ENCODE measurements at places on chromosomes 11 and 22.

- DNase-seq, result no peak
These were observed 32.2 kb downstream of the RPL3 start for GRCh38 chr22:39287076-39287725.

GRCh38 chr22:39276440-39277141, 31.8 kb upstream of the PDGFB start:
- no peak for DNase-seq

DNA sequence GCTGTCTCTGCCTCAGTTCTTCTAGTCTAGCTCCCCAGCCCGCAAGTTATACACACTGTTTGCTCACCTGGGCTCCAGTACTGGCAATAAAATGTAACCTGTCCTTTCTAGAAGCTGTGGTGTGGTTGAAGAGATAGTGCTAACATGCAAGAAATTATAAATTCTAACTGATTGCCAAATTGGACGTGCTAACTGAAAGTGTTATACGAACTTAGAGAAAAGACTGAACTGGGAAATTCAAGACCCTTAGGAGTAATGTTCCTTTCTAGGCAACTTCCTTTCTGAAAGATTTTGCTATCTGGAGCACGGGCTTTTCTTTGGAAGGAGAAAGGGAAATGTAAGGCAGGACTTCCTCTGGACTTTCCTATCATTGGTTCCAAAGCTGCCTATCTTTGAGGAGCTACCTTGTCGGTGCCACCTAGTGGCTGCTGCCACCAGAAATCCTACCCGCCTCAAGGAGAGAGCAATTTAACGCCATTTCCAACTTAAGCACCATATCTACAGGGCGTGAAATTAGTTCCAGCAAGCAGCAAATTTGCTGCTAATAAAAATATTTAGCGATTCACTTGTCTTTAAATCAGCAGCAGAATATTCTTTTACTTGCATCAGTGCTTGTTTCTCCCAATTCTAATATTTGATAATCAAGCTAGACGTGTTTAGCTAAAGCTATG, 12.7 kb upstream of the TMEM218 start:
- DNase-seq, result peak; percentile 37

GRCh38 chr22:46295277-46295971, 1.2 kb upstream of the GTSE1 start:
- no peak for DNase-seq

DNA sequence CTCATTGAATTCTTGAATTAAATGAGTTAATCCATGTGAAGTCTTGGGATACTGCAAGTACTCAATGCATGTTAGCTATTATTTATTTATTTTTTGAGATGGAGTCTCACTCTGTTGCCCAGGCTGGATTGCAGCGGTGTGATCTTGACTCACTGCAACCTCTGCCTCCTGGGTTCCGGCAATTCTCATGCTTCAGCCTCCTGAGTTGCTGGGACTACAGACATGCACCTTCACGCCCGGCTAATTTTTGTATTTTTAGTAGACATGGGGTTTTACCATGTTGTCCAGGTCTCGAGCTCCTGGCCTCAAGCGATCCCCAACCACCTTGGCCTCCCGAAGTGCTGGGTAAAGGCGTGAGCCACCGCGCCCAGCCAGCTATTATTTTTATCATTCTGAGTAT, 9.4 kb downstream of the MMP7 start:
- no peak for DNase-seq

DNA sequence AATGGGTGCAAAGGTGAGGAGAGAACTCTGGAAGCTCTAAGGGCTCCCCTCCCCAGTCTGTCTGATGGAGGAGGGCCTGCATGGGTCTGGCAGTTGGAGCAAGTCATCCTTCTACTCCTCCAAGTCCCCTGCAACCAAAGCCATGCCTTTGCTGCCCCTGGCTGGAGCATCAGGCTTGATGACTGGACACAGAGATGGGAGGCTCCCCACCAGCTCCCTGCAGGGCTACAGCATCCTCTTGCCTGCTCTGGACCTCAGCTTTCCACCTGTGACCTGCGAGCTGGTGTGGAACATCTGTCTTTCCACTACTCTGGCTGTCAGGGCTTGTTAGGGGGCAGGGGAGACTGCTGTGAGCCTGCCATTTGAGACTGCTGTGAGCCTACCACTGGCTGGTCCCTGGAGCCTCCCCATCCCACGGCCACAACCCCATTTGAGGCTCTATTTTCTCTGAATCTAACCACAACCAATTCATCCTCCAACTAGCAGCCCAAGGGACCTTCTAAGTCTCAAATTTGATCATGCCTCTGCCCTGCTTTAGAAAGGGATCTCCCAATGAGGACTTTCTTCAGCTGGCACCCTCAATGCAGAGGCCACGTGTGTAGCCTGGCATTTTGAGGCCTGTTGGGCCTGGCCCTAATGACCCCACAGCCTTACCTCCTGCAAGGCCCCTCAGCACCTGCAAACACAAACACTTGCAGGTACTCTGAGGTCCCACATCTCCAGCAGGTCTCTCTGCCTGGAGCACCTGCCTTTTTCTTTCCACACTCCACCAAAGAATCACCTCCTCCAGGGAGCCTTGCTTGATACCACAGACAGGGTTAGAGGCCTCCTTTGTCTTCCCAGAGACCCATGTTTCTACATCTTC, 9.9 kb downstream of the P2RY6 start:
- no peak for DNase-seq

DNA sequence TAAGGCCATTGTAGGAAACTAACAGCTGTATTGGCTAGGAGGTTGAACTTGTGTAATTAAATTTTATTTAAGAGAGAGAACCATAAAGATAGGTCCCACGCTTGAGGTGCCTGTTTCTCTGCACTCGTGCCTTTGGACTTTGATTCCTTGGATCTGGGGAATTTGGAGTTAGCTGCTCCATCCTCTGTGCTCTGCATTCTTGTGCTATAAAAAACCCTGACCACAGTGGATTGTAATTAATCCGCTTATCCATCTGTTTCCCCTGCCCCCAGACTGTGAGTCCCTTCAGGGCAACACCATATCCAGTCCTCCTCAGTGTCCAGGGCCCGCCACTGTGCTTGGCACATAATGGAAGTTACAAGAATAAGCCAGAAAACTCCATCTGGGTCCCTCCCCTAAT, 169.8 kb downstream of the SPON1 start:
- DNase-seq, result no peak

GRCh38 chr22:38451404-38451803, 3.6 kb downstream of the KCNJ4 start:
- DNase-seq, result no peak

- DNase-seq, result no peak
These were observed 42.1 kb upstream of the ALX4 start for GRCh38 chr11:44351898-44352498.

DNA sequence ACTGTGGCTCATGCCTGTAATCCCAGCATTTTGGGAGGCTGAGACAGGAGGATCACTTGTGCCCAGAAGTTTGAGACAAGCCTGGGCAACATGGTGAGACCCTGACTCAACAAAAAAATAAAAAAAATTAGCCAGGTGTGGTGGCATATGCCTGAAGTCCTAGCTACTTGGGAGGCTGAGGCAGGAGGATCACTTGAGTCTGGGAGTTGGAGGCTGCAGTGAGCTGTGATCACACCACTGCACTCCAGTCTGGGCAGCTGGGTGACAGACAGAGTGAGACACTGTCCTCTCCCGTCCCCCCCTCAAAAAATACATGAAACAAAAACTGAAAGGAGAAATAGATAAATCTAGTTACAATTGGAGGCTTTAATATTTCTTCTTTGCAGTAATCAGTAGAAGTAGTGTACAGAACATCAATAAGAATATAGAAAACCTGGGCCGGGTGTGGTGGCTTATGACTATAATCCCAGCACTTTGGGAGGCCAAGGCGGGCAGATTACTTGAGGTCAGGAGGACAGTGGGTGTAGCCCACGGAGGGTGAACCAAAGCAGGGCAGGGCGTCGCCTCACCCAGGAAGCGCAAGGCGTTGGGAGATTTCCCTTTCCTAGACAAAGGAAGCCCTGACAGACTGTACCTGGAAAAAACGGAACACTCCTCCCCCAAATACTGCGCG, 19.6 kb upstream of the DLAT start:
- DNase-seq, result no peak

DNA sequence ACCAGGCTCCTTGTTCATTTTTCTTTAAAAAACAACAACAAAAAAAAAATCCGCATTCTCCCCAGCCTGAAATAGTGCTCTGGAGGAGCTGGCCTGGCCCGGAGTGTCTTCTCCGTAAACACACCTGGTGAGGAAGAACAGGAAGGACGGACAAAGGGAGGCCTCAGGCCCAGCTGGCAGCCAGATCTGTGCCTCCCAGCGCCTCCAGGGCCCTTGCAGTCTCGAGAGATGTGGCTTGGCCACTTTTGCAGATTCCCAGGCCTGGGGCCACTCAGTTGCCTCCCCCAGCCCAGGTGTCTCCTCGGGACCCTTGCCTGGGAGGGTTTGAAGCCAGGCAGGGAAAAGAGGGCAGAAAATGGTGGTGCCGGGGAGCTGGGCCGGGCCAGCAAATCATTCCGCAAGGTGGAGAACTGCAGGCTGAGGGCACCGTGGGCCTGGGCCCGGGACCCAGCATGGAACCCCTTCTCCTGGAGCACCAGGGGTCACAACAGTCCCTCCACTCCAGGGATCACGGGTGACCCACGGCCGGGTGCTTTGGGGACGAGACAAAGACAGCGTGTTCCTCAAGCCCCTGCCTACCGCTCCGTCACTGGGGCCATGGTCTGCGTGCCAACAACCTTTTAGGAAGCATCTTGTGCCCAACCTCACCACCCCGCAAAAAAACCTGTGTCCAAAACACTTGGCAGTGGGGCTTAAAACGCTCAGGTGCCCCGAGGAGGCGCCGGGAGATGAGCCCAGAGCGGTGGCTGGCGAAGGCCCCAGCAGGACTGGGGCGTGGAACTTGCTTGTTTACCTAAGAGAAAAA, 67.1 kb upstream of the WNT7B start:
- no peak for DNase-seq

DNA sequence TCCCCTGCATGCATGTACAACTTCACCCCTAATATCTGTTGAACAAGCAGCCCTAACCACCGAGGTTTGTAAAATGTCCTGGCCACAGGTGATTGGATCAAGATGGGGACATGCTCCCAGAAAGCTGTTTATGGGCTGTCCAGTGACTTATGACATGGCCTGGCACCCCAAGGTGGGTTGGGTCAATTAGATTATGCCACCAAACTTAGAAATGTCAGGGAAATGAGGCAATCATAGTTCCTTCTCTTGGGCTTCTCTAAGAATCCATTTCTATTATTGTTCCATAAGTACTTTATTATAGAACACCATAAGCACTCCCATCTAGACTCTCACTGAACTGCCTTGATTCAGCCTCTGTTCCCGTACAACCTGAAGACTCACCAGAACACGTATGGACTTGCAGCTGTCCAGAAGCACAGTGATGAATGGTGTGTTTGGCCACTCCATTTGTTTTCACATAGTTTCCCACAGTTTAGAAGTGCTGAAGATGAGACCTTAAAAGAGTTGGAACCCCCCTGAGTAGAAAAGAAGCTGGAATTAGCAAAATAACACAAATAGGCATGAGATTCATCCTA, 45.5 kb upstream of the OLFML1 start:
- DNase-seq, result no peak

- DNase-seq, result no peak
These were observed 399.0 kb upstream of the CNTN5 start for GRCh38 chr11:98621767-98622166.

DNA sequence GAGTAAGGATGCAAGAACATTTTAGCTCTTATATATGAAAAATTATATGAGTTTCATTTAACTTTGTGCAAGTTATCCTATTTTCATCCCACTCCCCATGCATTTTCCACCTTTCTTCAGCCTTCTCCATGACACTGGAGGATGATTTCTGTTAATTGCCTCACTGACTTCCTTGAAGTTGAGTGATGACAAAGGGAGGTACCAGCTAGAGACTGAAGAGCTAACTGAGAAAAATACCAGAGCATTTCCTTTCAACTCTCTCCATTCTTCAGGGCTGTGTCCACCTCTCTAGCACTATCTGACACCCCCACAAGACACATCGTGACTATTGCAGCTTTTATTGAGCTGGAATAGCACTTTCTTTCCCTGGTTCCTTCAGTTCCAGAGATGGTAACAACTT, 711.6 kb upstream of the LRRC4C start:
- no peak for DNase-seq

DNA sequence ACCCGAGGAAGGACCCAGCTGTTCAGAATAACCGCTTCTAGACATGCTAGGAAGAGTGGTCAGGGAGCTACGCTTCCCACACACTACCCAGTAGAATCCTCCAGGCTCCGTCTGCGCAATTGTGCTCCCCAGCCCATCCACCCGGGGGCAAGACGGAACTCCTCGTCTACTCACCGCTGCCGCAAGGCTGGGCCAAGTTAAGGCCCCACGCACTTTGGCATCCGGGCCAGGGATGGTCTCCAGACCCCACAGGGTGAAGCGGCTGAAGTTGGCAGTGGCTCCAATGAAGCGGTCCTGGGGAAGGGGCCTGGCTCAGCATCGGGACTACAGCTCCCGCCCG, 757 bp downstream of the RNASEH2C start:
- DNase-seq, result no peak

DNA sequence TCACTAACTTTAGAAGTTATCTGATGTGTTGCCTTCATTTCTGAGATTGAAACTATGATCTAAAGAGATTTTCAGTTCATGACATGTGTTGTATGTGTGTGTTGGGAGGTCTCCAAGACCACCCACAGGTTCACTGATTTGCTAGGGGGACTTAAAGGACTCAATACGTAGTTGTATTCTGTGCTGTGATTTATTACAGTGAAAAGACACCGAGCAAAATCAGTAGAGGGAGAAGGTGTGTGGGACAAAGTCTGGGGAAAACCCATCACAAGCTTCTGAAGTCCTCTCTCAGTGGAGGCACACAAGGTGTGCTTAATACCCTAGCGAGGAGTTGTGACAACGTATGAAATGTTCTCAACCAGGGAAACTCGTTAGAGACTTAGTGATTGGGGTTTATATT, 35.6 kb downstream of the RNF169 start:
- DNase-seq, result no peak

- no peak for DNase-seq
These were observed 36.0 kb downstream of the TTLL1 start for GRCh38 chr22:43053176-43053575.

DNA sequence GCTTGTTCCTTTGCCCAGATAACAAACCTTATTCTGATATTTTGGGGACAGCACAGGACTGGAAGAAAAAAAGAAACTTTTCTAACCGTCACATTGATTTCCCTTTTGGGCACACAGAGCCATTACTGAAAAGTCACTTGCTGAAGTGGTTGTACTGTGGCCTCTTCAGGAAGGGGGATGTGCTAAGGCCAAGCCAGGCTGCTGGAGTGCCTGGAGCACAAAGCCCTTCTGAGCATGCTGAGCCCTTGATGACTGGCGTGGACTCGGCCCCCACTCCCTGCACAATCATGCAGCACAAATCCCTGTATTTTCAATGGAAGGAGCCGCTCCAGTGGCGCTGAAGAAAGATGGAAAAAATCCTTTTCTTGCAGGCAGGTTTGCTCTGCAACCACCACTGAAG, 164.2 kb downstream of the NTM start:
- no peak for DNase-seq

All from stimulated activated CD4-positive, alpha-beta T cell treated with anti-CD3 and anti-CD28 coated beads, TNF-alpha, amount 100 ng/mL, for 24 hours (primary cell).